ENCODE measurements at places on chromosomes 6 and 20. TPM values are rescaled to one million over a fixed set of nuclear protein-coding genes. Genes with fewer than 3 reads are reported as not detected.

ENPP3 gene
- total RNA-seq = 0.89 TPM

- no peaks in the 10 kb centered on the region for H3K4me1 ChIP-seq
- no peak overlapping the region for H3K4me3 ChIP-seq
- no peak for DNase-seq
- no peaks in the 10 kb centered on the region for H3K27me3 ChIP-seq
Measured at GRCh38 chr6:1416820-1417219, 27.4 kb downstream of the FOXF2 start.

DNA sequence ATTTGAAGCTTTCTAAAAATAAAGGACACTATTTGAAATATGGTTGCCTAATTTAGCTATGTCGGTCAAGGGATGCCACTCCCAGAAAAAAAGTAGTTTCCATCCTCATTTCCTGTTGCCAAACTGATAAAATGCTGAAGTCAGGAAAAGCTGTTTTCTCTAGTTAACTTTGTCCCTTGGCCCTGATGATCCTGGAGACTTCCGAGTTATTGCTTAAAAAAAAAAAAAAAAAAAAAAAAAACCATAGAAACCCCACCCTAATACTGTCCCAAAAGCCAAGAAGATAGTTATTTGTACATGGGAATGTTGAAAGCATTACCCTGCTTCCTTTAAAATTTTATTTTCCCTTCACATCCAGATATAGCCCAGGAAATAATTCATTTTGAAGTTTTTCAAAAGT is 236.7 kb downstream of the SOD2 start:
- DNase-seq = no peak
- H3K4me1 ChIP-seq = no peaks in the 10 kb centered on the region
- no peaks in the 10 kb centered on the region for H3K36me3 ChIP-seq
- no peaks in the 10 kb centered on the region for H3K27me3 ChIP-seq

RAB44 gene
- not detected for total RNA-seq

SLC32A1 gene
- total RNA-seq = not detected

DNA sequence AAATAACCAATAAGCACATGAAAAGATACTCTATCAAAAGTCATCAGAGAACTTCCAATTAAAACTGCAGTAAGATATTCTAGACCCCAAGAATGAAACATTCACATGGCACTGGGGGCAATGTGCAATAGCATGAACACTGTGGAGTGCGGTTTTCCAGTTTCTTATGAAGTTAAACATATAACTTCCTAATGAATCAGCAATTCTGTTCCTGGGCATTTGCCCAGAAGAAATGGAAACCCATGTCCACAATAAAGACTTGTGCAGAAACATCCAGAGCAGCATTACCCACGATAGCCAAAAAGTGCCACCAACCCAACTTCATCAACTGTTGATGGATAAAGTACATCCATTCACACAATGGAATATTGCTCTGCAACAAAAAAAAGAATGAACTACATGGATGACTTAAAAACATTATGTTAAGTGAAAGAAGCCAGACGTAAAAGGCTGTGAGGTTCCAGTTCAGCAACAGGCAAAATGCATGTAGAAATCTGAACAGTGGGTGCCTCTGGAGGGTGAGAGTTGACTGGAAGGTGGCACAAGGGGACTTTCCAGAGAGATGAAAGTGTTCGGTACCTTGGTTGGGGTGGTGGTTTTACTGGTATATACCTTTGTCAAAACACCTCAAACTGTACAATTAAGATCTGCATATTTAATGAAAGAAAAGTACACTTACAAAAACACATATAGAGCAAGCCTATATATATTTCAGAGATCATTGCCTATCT is 207.2 kb upstream of the ECI2 start:
- no peaks in the 10 kb centered on the region for H3K4me1 ChIP-seq
- no peak for DNase-seq
- H3K4me3 ChIP-seq = no peak overlapping the region
- H3K27ac ChIP-seq = no peak overlapping the region
